Activated CD8-positive, alpha-beta memory T cell treated with anti-CD3 and anti-CD28 coated beads for 1 hour (primary cell): ENCODE measurements at places on chromosomes 7 and 10.

GRCh38 chr10:117860135-117860534 lies 186.6 kb downstream of the RAB11FIP2 start:
- DNase-seq: no peak

DNA sequence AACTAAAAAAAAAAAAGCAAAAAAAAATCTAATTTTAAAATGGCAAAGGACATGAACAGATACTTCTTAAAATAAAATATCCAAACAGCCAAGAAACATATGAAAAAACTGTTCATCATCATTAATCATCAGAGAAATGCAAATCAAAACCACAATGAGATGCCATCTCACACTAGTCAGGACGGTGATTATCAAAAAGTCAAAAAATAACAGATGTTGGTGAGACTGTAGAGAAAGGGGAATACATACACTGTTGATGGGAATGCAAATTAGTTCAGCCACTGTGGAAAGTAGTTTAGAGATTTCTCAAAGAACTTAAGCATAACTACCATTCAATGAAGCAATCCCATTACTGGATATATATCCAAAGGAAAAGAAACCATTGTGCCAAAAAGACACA lies 30.2 kb downstream of the COBL start:
- no peak for DNase-seq

GRCh38 chr10:98131619-98132018 lies 2.8 kb upstream of the R3HCC1L start:
- DNase-seq: no peak

DNA sequence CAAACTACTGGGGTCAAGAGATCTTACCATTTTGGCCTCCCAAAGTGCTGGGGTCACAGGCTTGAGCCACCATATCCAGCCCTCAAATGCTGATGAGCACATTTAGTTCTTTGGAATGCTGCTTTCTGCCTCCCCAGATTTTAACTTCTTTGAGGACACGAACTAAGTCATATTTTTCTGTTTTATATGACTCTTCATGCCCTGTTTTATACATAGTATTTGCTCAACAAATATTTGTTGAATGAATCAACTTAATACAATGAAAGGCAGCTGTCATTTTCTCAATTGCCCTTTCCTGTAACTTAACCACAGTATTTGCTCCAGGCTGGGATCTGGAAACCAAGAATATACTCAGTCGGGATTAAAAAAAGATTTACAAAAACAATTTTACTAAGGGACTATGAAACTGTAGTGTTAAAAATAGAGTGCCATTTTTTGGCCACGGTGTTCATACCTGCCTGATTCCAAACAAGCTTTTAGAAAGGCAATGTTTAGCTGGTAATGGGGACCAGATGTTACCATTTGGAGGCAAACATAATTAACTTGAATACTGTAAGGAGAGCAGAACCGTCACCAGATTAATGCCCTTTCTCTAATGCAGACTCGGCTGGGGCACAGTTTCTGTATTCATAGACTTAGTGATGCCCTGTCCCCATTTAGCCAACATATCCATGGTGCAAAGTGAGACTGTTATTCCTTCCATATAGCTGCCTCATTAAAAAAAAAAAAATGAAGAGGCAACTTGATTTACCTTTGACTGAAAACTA lies 117.6 kb downstream of the NRP1 start:
- no peak for DNase-seq

DNA sequence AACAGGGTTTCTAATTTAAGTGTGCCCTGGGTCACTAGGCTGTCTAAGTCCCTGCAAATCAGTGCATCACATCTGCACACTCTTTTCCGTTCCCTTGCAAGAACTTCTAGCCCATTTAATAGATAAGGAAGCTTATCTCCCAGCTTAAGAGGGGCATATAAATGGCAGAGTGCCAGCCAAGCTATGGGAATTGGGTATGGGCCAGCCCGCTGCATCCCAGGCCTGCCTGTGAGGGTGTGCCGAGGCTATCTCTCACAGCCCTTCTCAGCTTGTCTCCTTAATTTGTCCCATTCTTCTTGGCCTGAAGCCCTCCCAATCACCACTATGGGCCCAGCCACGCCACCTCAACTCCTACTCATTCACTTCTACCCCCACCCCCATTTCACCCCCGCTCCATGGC lies 14.7 kb downstream of the AQP1 start:
- DNase-seq: no peak

- no peak for DNase-seq
Observed at GRCh38 chr10:9260690-9261089, 1206.2 kb downstream of the GATA3 start.

GRCh38 chr10:113161066-113161465 lies 211.0 kb downstream of the TCF7L2 start:
- no peak for DNase-seq

DNA sequence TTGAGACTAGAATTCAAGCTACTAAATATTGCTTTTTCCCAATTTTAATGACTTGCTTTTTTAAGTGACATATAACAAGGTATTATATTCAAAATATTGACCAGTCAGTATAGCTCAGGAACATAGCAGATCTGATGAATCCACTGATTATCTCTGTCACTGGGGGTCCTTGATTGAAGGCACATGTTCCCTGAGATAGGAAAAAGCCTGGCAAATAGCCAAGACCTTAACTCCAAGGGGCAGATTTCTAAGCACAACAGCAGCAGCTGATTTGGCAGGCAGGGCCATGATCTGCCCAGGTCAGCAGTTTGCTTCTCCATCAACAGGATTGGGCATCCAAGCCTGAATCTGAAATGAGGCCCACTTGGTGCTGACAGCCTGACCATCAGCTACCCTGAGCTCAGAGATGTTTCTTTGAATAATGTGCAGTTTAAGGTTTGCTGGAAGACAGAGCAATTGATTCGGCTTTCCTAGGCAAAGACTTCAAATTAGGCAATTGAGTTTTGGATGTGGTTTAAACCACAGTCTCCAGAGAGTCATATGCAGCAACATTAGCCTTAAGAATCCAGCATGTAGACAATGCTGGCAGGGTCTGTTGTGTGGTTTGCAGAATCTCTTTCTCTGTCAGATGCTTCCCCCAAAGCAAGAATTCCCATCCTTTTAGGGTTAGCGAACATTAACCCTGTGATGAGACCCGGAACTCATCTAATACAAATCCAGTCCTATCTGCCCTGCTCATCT lies 352.6 kb downstream of the ADRA2A start:
- DNase-seq: no peak

DNA sequence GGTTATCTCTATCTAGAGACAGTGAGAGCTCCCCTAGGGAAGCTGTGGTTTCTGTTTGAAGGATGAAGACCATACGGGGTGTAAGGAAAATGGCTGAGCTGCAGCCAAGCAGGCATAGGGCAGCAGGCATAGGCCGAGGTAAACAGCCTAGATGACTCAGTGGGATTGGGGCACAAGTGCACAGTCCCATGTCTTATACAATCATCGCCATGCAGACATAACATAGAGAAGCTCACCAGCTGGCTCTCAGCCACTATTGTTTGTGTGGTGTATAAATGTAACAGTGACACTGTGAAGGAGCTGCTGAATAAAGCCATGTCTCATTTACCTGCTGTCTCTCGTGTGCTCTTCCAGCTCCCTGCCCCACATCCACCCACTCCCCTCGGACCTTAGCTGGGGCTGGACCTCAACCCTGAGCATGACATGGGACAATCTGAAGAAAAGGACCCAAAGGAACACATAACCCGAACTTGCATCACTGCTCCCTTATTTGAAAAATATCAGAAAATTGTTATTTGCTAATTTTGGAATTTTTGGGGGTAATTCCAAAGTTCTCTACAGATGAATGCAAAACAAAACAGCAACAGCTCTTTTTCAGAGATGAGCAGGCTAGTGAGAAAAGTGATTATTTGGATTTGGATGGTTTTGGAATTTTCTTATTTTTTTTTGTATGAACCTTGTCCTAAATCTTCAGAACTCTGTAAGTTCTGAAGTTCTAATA lies 582.7 kb downstream of the REEP3 start:
- DNase-seq: no peak

DNA sequence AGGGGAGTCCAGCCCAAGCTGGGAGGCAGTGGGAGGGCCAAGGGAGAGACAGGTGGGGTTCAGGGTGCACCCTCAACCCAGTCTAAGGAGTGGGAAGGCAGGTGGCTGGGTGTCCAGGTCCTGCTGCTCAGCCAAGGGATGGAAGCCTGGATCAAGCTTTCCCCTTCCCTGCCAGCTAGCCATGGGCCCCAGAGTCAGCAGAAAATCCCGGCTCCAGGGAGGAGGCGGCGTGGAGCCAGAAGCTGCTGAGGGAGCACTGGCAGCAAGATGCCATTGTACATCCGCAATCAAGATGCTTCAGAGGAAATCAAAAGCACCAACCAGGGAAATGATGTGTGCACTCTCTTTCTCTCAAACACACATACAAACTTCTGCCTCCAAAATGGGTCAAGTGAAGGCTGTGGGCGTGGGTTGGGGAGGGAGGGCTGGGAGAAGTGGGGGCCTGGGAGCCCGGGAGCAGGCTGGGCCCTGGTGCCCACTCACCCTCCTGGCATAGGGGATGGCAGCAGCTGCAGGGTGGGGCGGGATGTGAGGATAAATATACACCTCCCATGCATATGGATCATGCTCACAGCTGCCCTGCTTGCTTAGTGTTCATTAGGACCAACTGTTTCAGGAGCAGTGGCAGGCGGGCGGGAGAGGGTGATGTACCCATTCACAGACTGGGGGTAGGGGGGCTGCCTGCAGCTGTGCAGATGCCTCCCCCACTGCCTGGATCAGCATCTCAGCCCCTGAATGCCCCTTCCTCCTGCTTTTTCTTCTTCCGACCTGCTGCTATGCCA lies 24.2 kb downstream of the TRIM8 start:
- DNase-seq: no peak
